ENCODE measurements at places on chromosomes 5 and 9.
A peak's percentile ranks its signal among the peaks of the same experiment; 100 is the strongest.

DNA sequence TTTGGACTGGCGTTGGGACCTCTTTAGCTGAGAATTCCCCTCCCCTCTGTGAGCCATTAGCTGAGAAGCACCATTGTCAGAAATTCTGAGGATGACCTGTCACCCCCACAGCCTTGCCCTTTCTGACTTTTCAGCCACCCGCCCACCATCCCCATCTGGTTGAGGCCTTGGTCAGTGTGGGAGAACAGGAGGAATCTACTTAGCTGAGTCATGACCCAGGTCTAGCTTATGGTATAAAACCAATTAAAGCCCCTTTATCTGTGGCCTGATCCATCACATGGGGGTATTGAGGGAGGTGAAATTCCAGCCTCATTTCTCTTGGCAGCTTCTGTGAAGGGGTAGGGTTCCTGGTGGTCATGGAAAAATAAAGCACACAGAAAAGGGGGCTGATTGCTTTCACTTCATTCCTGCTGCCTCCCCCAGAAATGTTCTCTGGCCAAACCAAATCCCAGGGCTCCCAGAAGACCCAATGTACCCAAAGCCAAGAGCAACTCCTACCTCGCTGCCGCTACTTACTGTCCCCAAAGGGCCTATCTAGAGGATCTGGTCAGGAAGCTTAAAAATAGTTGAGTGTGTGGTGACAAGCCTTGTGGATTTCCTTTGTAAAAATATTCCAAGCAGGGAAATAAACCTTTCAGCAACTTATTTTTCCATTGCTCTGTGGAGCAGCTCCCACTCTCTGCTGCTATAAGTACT lies 174.8 kb upstream of the TNC start:
- no peak for DNase-seq

DNA sequence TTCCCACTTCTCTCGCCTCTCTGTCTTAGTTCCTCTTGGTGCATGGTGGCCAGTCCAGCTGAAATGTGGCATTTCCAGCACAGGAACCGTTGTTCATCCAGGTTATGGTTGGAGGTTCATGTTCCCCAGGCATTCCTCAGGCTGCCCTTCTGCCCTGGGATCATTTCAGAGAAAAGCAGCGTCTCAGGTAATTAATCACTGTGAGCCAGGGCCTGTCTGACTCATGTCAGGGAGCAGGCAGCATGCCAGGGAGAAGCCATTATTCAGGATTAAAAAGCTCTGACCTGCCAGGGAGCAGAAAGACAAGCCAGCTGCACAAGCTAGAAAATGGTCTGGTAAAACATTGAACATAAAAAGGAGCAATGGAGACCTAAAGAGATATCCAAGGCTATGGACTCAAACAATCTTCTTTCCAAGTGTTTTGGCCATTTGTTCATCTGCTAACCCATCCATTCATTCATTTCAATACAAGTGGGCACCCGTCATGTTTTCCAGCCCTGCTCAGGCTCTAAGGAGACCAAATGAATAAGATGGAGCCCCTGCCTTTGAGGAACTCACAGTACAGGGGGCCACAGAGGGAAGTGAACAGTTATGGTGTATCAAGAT lies 241.4 kb downstream of the DRD1 start:
- no peak for DNase-seq

DNA sequence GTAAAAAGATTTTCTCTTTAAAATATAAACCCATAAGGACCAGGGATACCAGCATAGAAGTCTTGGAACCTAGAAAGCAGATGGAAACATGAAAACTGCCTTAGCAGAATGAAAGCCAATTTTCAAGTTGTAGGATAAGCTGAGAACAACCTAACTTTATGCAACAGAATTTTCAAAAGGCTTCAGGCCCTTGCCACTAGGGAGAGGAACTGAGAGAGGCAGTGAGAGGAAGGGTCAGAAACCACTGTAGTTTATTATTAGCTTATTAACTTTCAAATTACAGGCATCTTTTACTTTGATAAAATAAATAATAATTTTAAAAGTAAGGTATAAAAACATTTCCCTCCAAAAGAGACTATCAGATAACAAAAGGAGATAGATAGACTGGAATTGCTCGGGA lies 33.4 kb downstream of the FAM81B start:
- DNase-seq, result no peak

DNA sequence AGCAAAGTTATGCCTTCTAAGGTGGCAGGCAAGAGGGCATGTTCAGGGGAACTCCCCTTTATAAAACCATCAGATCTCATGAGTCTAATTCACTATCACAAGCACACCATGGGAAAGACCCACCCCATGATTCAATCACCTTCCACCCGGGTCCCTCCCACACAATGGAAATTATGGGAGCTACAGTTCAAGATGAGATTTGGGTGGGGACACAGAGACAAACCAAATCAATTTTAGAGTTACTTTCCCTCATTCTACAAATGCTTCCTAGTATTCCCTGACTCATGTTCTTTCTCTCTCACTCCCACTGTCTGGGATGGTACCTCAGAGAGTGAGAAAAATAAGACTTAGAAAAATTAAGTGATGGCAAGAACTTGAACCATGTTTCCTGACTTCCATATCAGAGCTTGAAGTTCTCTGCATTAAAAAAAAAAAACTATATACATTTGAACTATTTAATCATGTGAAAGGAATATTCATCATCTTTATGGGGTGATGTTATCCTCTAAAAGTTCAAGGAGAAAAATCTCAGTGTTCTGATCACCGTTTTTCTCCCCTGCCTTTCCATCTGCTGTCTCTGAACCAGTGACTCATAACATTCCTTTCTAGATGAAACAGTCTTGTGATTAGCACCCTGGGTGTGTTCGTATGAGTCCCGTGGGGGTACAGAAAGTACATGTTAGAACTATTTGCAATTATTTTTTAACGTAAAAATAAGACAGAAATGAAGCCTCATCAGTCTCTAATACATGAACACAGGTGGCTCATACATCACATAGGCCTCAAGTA lies 282.9 kb downstream of the SLF1 start:
- DNase-seq, result no peak

GRCh38 chr9:5437254-5438216 lies at the start of gene PLGRKT:
Gene PLGRKT, minus strand, starts transcription at chr9:5437925. Its CDS starts 5,948 bp downstream, at chr9:5431977.
- peak; percentile 97 for DNase-seq

GRCh38 chr9:127444921-127445850 lies 6.0 kb downstream of the RPL12 start:
- no peak for DNase-seq

DNA sequence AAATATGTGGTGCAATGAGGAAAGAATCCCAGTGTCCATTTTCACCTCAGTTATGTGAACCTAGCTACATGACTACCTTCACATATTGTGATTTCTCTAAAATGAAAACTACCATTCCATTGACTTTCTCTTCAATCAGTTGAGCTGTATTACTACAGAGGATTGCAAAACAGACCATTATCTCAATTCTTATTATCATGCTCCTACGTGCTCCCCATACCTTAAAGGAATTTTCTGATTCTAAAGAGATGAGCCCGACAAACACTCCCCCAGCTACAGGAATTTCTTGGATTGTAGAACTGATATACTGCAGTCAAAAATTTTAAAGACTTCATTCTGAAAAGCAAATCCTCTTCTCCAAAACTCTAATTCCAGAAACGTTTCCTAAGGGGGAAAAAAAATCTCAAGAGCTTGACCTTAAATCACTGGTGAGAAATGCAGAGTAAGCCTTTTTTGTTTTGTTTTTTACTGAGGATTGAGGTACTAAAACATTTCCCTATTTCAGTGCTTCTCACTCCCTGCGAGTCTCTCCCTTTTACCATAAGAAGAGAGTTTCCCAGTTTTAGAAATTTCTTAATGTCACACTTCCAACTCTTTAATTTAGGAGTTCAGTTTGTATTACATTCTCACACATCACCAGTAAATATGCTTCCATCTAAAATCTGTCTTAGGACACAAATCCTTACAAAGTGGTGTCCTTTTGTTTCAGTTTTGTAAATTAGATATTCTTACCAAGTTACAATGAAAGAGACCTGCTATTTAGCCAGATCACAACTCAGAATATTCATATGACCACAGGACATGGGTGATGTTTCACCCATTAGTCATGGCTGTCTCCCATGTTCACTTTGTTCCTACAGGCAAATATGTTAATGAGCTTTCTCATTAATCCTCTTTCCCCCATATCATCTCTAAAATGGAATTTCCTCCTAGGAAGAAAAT lies 203.8 kb downstream of the TSSK1B start:
- DNase-seq, result no peak

DNA sequence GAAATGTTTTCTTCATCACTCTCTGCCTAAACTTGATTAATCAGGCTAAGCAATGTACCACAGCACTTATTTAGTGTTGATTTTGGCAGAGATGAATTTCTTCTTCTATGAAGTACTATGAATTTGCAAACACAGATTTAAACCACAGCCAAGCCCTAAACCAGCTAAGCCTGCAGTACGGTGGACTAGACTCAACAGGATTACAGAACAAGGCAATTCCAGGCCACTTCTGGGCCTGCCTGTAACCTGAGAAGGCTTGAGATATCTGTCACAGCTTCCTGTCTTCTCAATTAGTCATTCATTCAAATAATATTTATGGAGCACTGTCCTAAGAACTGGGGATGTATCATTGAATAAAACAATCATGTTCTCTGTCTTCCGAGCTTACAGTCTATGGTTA lies 32.4 kb upstream of the CAST start:
- no peak for DNase-seq

- DNase-seq, result no peak
Observed at GRCh38 chr9:21801683-21802417, 586 bp upstream of the MTAP start.

- DNase-seq, result no peak
Observed at GRCh38 chr9:137277329-137278041, at the start of gene TOR4A. Gene TOR4A, plus strand, starts transcription at chr9:137277726. Its CDS starts 964 bp downstream, at chr9:137278690.

DNA sequence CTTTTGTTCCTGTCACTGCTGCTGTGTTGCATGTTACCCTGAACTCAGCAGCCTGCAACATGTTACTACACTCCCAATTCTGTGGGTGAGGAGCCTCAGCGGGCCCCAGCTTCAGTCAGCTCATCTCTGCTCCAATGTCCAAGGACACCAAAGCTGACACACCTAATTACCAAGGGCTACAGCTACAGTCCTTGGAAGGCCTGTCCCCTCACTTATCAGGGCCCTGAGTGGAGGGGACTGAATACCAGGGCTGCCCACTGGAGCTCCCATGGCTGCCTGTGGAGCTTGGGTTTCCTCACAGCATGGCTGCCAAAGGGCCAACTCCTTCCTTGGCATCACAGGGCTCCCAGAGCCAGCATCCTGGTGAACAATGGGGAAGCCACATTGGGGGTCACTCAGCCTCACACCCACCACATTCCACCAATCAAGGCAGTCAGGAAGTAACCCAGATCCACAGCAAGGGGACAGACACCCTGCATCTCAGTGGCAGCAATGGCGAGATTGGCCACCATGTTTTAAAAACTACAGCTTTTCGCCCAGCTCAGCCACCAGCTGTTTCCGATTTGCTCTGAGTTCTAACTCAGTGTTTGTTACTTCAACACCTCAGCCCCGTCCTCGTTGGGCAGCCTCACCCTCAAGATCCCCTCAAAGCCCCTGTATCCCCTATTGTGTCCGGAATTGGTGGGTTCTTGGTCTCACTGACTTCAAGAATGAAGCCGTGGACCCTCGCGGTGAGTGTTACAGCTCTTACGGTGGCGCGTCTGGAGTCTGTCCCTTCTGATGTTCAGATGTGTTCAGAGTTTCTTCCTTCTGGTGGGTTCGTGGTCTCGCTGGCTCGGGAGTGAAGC lies 18.9 kb downstream of the SEMA4D start:
- DNase-seq, result no peak

DNA sequence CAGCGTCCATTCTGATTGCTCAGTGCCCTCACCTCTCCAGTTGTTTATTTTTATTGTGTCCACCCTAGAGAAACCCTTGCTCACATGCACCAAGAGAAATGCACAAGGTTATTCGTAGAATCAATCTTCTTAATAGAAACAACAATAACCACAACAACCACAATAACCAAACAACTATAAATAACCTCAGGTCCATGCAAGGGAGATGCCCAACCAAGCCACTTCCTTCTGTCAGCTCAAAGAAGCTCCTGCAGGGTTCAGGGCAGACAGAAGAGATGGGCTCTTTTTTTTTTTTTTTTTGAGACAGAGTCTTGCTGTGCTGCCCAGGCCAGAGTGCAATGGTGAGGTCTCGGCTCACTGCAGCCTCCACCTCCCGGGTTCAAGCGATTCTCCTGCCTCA lies 14.9 kb upstream of the TCOF1 start:
- no peak for DNase-seq

GRCh38 chr9:116312221-116312620 lies 158.6 kb downstream of the PAPPA start:
- no peak for DNase-seq

DNA sequence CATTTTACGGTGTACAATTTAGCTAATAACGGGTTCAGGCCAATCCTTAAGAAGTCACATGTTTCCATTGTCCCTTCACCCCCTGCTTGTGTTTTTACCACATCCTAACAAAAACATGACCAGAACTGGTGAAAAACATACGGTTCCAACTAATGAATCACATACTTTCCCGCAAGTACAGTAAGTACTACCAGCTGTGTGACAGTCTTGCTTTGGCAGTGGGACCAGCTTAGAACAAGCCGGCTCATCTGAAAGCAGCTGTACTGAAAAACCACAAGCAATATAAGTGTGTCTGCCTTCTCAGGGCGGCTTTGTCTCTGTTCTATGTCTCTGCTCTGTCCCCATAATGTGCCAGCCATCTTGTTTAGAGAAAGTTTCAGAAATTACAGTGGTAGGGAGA lies 242.5 kb downstream of the BNC2 start:
- no peak for DNase-seq

GRCh38 chr9:124771867-124772679 lies 962 bp upstream of the NR6A1 start:
- peak; percentile 62 for DNase-seq

- DNase-seq, result peak; percentile 81
Observed at GRCh38 chr5:61817472-61818326, 485.6 kb downstream of the ZSWIM6 start.

DNA sequence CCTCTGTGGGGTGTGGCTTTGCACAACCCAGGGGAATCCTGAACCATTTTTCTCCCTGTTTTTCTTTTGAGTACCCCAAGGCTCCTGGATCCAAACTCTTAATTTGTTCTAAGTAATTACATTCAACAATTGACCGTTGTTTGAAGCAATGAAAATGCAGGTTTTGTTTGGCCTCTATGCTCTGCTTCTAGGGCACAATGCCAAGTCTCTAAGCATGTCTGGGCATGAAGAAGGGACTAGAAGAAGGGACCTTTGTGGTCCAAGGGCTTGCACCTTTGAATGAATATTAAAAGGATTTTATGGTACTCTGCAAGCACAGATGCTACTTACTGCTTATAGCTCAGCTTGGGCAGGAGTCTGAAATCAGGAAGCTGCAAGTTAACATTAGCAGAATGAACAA lies 6.6 kb upstream of the ENC1 start:
- no peak for DNase-seq

DNA sequence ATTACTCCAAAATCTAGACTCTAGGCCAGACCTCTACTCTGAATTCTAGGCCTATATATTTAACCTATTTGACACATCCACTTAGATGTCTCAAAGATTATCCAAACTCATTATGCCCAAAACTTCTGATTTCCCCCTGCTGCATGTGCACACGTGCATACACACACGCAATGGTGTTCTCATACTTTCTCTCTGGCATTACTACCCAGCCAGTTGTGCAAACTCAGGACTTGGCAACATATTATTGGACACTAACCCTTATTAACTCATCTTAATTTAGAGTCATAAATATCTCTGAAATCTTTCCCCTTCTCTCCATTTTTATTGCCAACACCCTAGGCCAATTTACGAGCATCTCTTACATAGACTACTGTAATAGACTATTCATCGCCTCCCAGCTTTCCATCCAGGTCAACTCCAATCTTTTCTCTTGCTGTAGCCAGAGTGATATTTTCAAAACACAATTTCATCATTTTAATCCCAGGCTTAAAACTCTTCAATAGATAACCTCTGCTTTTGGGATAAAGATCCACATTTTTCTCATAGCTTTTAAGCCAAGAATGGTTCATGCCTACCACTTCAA lies 141.2 kb upstream of the VLDLR start:
- no peak for DNase-seq

GRCh38 chr9:36401164-36401740 lies 1.2 kb upstream of the RNF38 start:
- DNase-seq, result peak; percentile 74
